ENCODE measurements at places on chromosomes 4 and X.

DNA sequence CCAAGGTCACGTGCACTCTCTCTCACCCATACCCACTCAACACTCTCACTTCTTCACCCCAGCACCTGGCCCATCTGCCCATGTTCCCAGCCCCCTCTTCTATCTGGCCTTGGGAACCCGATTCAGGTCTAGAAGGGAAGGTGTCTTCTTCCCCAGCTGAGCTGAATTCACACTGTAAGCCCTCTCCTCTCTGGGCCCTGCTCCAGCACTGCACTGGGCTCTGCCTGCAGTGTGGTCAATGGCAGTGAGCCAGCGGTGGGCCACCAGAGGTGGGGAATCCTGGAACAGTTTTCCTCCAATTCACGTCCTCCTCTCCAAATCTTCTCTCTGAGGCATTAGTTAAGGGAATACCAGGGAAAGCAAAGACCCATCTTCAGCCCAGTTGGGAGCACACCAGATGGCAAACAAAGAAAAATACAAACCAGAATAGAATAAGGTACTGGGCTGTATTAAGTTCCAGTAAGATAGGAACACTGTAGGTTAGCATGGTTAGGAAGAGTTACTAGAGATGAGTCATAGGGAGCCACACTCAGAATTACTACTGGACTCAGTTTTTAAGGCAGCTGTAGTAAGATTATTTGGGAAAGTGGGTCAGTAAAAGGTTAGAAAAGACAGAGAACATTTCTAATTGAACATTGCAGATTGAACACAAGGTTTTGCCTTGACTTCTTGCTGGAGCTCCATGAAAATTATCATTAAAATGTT, 5.0 kb downstream of the AWAT2 start:
- no peak for DNase-seq

DNA sequence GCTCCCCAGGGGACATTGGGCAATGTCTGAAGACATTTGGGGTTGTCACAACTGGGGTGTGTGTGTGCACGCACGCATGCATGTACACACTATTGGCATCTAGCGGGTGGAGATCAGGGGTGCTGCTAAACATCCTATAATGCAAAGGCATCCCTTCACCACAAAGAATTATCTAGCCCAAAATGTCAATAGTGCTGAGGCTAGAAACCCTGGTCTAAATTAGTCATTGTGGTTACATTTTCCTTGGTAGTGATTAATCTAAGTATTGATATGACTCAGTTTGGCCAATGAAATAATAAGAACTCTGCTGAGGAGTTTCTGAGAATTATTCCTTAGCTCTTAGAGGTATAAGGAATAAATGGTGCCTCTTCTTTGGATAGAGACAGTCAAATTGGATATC, 200.2 kb downstream of the CLCN4 start:
- DNase-seq = peak; percentile 24

DNA sequence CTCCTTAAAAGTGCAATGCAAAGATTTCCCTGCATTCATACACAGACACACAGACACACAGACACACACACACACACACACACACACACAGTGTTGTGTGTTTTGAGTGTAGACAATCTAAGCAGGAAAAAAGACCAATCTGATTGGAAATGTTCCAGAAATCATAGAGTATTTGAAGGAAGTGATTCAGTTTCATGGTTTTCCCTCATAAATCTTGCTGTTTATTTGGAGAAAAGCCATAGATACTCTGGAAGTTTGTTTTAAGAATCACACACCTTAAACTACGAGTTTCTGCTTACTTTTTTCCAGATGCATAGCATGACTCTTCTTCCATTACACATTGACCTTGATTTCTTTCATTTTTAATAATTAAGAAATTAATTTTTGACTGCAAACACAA, 298.5 kb upstream of the BMP3 start:
- peak; percentile 31 for DNase-seq

- no peak for DNase-seq
These were observed 376.8 kb upstream of the FGF16 start for GRCh38 chrX:77070202-77070918.

- no peak for DNase-seq
These were observed 15.4 kb upstream of the C1QTNF7 start for GRCh38 chr4:15412461-15412860.

DNA sequence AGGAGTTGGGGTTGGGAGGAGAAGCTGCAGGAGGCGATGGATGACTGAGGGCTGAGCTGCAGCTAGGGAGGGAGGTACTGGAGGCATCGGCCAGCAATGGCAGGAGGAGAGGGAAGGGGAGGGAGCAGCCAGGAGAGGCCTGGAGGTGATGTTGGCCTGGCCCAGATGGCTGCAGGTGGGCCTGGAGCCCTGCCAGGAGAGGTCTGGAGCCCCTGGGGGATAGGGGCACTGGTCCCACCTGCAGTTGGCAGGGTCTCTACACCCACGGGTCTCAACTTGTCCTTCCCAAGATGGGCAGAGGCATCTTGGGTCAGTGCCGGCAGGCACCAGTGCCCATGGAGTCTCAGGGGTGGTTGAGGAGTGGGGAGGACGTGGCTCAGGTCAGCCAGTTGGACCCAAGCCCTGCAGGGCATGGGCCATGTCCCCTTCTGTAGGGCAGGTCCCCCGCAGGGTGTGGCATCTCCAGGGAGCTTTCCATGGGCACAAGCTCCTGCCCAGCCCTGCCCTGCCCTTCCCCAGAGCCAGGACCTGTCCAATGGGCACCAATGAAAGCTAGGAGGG, 2.7 kb upstream of the MXD4 start:
- no peak for DNase-seq

GRCh38 chr4:54877006-54877405, 219.2 kb downstream of the KIT start:
- DNase-seq = no peak

DNA sequence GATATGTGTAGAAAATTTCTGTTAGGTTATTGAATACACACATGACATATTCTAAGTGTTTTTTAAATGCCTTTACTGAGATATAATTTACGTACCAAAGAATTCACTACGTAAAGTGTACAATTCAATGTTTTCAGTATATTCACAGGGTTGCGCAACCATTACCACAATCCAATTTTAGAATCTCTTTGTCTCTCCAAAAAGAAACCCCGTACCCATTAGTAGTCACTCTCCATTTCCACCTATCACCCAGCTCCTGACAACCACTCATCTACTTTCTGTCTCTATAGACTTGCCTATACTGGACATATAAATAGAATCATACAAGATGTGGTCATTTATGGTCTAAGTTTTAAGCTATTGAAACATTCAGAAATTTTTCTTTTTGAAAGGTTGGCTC, 53.0 kb upstream of the FBXW7 start:
- no peak for DNase-seq

- DNase-seq = no peak
These were observed 108.3 kb downstream of the APBB2 start for GRCh38 chr4:41106081-41106480.

- DNase-seq = no peak
These were observed 8.5 kb downstream of the FRMD7 start for GRCh38 chrX:132119283-132119682.

Measured in HS-5 (cell line).